H4 (cell line): ENCODE measurements at places on chromosomes 6 and 20. TPM values are rescaled to one million over a fixed set of nuclear protein-coding genes. Genes with fewer than 3 reads are reported as not detected.

DNA sequence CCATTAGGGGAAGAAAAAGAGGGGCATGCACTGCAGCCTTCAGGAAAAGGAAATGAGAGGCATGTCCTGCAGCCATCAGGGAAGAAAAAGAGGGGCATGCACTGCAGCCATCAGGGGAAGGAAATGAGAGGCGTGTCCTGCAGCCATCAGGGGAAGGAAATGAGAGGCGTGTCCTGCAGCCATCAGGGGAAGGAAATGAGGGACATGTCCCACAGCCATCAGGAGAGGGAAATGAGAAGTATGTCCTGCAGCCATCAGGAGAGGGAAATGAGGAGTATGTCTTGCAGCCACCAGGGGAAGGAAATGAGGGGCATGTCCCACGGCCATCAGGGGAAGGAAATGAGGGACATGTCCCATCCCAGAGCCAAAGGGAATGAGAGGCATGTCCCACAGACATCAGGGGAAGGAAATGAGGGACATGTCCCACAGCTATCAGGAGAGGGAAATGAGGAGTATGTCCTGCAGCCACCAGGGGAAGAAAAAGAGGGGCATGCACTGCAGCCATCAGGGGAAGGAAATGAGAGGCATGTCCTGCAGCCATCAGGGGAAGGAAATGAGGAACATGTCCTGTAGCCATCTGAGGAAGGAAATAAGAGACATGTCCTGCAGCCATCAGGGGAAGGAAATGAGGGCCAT, 52.0 kb downstream of the PSMB1 start:
- no peak for DNase-seq

GRCh38 chr6:52207066-52207465, 20.9 kb downstream of the IL17A start:
- DNase-seq, result no peak

The GDAP1L1 gene
- total RNA-seq, result 0.08 TPM in 1 of 2 replicates, not detected in the other

The SAMD10 gene
- total RNA-seq, result not detected in 2 replicates

DNA sequence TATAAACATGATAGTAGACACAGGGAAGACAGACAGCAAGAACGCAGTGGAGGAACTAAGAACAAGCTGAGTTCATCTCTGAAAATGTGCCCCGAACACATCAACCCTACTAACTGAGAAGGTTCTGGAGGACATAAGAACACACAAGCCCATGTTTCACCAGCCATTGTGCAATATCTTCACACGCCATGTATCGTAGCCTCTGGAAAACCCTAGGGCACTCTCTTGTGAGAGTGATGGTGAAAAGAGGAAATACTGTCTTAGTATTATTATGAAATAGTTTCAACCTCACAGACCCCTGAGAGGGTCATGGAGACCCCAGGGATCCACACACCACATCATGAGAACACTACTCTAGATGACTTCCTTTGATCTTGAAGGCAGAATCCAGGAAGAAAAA, 26.1 kb upstream of the FOXF2 start:
- DNase-seq, result no peak

The COL9A1 gene
- not detected in 2 replicates for total RNA-seq

DNA sequence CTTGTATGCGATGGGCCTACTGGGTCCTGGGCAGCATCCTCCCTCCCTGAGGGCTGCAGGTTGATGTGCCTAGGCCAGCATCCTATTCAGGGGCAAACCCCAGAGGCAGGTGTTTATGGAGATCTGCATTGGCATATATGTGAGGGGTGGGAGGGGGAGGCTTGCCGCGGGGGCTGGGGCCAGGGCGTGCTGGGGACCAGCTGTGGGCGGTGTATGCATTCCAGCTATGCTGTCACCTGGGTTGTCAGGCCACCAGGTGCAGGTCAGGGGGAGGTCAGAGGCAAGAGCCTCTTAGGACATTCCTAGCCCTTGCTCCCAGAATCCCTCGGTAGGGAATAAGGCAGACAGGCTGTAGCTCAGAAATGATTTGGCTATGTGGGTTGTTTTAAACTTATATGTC, 11.9 kb downstream of the FOXA2 start:
- no peak for DNase-seq

The DYNLT2 gene
- total RNA-seq, result 0.50 and 1.3 TPM in 2 replicates

- DNase-seq, result no peak
These were observed 844 bp upstream of the ABRACL start for GRCh38 chr6:139027620-139028182.

The XKR7 gene
- not detected in 2 replicates for total RNA-seq

The NDUFAF5 gene
- total RNA-seq, result 34.0 and 36.0 TPM in 2 replicates

The IBTK gene
- total RNA-seq, result 12.9 and 16.2 TPM in 2 replicates

GRCh38 chr6:13989496-13990144, 64.9 kb downstream of the RNF182 start:
- no peak for DNase-seq

The CHRNA4 gene
- total RNA-seq, result not detected in 2 replicates

DNA sequence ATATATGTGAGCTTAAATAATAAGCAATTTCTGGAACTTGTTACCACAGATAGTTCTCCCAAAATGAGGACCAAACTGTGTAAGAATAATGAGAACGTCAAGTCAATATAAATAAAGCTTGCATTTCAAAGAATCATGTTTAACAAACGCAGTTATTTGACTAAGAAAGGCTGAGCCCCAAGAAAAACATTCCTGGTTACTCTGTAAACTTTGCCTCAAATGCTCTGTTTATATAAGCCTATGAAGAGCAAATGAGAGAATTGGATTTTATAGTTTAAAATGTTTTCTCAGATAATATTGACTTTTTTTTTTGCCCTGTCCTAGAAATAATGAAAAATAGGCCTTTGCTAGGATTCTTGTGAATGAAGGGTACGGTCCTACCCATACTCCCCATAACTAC, 81.3 kb downstream of the C6orf52 start:
- DNase-seq, result no peak

GRCh38 chr6:75077701-75078100, 128.2 kb downstream of the COL12A1 start:
- DNase-seq, result no peak

- DNase-seq, result no peak
These were observed 64.0 kb downstream of the JAG1 start for GRCh38 chr20:10609770-10610169.

GRCh38 chr20:4050203-4050980, 35.0 kb upstream of the RNF24 start:
- no peak for DNase-seq

DNA sequence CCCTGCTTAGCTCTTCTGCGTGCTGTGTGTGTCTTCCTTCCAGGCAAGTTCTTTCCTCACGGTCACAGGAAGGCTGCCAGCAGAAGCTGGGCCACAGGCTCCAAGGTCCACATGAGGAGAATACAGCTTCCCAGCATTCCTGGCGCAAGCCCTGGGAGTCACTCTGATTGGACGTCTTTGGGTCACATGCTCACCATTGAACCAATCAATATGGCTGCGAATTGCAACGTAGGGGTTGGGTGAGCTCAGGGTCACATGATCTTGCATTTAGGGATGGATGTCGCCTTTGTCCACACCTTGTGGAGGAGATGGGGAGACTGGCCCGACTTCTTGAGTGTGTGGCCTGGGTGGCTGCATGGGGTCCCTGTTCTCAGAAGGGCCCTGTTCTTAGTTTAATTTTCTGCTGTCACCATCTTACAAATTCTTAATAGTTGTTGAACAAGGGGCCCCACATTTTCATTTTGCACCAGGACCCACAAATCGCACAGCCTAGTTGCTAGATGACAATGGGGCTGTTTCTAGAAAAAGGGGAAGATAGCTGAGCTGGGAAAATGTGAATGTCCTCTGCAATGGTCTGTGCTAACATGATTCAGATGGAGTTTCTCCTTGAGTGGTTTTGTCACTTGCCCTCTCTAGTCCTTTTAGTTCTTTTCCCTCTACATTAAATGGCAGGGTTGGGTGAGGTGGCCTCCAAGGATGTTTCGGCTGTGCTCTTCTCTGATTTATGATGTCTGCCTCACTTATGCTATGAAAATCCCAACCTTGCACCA, 149.6 kb downstream of the CDH26 start:
- DNase-seq, result no peak

The BTNL2 gene
- total RNA-seq, result not detected in 2 replicates

DNA sequence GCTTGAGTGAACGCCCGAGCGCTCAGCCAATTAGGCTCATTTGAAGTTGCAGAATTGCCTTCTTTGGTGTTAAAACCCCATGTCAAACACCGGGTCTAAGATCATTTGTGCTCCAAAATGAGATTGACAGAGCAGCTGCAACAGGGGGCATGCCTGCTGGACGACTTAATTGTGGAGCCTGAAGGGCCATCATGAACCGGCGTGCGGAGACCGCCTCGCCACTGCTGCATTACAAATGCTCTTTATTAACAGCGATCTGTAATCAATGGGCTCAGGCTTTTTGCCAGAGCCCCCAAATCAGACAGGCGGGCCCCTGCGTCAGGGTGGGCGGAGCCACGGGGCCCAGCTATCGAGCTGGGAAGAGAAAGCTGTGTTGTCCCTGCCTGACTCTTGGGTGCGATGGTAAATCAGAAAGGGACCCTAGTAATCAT, 183.2 kb downstream of the SIM1 start:
- no peak for DNase-seq

DNA sequence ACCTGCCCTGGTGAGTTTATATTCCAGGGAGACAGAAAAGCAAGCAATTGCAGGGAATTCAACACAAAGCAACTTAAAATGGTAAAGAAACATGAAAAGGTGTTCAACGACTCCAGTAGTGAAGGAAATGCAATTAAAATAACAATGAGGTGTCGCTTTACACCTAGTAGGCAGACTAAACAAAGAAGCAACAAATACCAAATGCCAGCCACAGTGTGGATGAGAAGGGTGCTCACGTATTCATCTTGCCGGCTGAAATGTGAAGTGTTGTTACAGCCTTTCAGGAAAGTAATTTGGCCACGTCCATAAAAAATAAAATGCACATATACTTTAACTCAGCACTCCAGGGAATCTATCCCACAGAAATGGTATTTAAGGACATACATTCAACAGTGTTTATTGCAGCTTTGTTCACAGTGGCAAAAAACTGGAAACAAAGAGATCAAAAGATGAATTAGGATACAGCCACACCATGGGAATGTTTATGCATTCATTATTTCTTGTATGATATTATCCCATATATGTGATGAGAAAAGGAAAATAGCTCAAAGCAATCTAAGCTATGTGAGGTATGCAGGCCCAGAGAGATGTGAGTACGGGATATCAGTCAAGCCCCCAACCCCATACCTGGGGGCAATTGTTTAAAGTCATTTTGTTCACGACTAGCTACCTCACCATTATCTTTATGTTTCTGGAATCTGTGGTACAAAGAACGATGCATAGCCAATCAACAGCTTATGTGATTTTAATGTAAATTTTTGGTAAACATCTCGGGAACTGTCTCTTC, 266.0 kb upstream of the SOX4 start:
- no peak for DNase-seq

- DNase-seq, result no peak
These were observed 2.5 kb downstream of the ZNF831 start for GRCh38 chr20:59165891-59166709.

DNA sequence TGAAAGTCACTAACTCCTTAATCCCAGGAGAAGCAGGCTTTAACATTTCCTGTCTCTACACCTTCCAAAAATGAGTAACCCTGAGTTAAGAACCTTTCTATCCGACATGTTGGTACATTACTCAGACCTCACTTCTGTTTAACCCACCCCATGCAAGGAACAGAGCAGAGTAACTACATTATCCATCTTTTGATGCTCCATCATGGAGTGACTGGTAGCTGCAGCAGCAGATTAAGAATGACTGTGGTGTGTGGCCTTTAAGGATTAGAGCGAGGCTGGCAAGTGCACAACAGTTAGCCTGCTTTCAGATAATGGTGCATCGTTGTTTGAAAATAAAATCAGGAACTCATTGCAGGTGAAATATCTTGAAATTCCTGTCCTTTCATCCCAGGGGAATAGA, 2.0 kb downstream of the TRAF3IP2 start:
- DNase-seq, result no peak

- DNase-seq, result no peak
These were observed 58.8 kb upstream of the EXOC2 start for GRCh38 chr6:751765-752164.

GRCh38 chr20:36010076-36010475, 41.7 kb downstream of the CNBD2 start:
- no peak for DNase-seq

The STAU1 gene
- 34.7 and 47.4 TPM in 2 replicates for total RNA-seq

DNA sequence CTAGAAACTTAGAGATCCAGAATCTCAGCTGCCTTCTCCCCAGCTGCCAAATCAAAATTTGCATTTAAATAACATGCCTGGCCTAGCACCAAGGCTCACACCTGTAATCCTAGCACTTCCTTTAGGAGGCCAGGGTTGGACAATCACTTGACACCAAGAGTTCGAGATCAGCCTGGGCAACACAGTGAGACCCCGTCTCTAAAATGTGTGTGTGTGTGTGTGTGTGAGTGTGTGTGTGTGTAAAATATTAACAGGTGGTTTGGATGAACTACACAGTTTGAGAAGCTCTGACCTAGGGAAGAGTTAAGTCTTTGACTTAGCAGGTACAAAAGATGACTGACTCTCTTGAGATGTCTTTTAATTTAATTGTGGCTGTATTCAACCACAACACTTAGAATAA, 20.2 kb upstream of the CD2AP start:
- no peak for DNase-seq

The ZNF512B gene
- total RNA-seq, result 2.2 and 4.4 TPM in 2 replicates

GRCh38 chr6:42140756-42141602, 1.4 kb downstream of the C6orf132 start:
- no peak for DNase-seq

The PTPRA gene
- total RNA-seq, result 23.3 and 30.1 TPM in 2 replicates

GRCh38 chr6:43712579-43712978, 25.0 kb upstream of the MRPS18A start:
- DNase-seq, result no peak

- no peak for DNase-seq
These were observed 10.7 kb downstream of the FIG4 start for GRCh38 chr6:109701774-109702173.

DNA sequence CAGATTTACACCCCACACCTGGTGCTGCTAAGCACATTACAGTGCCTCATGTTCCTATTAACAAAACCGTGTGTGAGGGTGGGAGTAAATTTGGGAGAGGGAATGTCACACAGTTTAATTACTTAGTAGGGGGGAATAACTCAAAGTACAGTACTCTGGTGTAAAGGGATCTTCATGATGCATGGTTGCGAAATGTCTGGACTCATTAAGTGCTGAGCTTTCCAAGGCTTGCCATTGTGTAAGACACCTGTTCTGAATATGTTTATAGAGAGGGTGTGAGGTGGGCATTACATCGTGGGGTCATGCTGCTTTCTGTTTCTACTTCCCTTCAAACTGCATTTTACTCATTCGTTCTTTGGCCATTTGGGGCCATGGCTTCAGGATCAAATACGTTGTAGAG, 181.2 kb downstream of the ADGRG6 start:
- no peak for DNase-seq

DNA sequence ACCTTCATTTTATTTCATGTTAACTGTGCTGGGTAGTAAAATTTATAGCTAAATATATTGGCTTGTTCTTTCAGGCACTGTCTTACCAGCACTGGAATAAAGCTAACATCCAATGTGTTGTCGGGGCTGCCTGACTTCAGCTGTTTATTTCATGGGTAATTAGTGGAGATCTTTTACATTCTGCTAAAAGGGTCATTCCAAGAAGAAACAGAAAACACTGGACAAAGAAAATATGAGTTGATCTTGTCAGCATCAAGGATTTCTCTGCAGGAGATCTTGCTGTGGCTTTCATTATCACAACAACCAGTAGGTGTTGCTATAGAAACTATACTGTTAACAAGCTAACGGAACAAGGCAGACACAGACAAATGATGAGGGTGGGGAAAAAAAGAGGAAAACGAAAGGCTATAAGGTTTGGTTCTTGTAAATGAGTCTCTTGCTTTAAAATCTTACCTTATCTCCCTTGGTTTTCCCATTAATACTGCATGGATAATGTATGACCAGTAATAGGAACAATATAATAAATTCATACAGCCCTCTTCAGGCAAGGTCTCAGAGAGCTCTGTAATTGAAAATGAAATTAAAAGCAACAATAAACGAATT, 206.8 kb downstream of the SIM1 start:
- peak; percentile 30 for DNase-seq

GRCh38 chr20:63976980-63977738, 2.3 kb downstream of the SAMD10 start:
- DNase-seq, result no peak
